ENCODE measurements at places on chromosomes 4 and X.

GRCh38 chrX:129034196-129034595 lies 489.1 kb downstream of the SMARCA1 start:
- no peak for DNase-seq

DNA sequence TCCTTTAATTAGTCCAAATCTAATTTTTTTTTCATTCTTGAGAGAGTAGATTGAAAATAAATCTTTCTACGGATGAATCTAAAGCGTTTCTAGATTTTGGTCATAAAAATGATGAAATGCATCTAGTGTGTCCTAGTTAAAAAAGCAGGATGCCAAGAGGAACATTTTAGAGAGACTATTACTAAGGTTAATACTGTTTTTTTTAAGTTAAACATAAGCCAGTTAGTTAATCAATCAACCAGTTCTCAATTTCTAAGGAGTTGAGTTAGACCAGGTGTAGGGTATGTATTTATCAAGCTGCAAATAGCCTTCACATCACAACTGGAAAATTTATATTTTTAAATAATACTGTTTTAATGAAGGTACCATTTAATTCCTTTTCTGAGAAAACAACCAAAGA lies 679.5 kb upstream of the IGFBP7 start:
- no peak for DNase-seq

- DNase-seq = no peak
Observed at GRCh38 chrX:101430457-101431078, 22.5 kb downstream of the HNRNPH2 start.

GRCh38 chr4:128385683-128386304 lies 98.2 kb upstream of the PGRMC2 start:
- peak; percentile 76 for DNase-seq

DNA sequence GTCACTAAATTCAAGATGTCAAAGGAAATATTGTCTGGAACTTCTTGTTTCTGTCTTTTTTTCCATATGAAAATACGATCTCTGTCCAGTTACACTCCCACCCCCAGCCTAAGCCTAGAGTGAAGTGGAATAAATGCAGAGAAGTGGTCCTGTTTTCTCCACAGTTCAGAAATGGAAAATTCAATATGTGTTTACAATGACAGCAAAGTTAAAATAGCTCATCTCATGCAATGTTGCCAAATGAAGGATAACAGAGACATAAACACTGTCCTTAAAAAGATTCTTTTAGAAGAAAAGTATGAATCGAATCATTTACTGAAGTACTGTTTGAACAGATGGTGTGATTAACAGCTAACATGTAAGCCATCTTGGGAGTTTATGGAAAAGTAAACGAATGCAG lies 160.8 kb upstream of the STK26 start:
- DNase-seq = no peak

- DNase-seq = no peak
Observed at GRCh38 chr4:167119392-167119791, 114.9 kb downstream of the SPOCK3 start.

DNA sequence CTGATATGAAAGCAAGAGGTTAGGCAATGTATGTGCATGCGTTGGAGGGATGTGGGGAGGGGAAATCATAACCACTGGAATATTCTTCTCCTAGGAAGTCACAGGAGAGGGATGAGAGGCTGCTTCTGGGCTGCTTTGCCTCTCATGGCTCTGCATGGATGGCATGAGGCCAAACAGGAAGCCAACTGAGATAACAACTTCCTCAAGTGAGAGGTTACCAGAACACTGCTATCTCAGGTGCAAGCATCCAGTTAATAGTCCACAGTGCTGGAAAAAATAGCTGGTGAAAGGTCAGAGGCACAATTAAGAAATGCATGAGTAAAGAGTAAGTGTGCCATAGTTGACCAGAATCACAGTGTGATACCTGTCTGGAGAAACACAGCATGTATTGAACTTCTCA lies 113.3 kb downstream of the ELOVL6 start:
- DNase-seq = no peak

DNA sequence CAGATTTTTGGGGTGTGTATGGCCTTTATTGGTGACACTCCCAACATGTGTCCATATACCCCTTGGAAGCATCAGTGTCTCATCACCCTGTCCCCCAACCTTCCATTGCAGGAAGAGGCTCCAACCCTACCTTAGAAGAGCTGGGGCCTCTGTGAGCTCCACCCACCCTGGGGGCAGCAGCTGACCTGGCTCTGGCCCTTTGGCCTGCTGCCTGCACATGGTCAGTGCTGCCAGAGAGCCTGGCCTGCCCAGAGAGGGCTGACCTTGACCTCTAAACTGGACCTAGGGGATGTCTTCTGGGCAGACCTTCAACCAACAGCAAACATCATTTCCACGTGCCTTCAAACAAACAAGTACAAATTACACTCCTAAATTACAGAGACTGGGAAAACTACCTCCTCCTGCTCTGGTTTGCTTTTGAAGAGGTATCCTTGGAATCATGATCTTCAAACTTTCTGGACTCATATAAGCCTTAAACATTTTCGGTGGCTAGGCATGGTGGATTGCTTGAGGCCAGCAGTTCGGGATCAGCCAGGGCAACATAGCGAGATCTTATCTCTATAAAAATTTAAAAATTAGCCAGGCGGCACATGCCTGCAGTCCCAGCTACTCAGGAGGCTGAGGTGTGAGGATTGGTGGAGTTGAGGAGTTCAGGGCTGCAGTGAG lies 27.3 kb upstream of the KIAA0232 start:
- no peak for DNase-seq

DNA sequence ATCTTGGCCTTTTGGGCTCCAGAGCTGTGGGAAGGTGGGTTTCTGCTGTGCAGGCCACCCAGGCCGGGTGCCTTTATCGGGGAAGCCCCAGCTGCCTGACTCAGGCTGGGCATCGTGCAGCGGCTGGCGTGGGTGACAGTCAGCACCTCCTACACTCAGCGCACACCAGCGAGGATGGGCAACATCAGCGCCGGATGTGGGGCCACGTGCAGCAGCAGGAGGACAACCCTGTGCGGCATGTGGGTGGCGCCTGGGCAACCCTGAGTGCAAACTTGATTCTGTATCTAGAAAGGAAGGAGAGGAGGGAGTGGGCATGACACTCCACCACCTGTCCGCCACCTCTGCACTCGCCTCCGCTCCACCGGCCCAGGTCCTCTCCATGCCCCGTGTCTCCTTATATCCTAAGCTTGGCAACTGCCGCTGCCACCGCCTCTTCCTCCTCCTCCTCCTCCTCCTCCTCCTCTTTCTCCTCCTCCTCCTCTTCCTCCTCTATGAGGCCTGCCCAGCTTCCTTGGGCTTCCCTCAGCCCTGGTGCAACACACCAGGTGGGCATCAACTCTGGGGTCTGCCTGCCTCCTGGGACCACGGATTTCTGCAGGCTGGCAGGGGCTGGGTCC lies 107.4 kb upstream of the AFAP1 start:
- DNase-seq = no peak

DNA sequence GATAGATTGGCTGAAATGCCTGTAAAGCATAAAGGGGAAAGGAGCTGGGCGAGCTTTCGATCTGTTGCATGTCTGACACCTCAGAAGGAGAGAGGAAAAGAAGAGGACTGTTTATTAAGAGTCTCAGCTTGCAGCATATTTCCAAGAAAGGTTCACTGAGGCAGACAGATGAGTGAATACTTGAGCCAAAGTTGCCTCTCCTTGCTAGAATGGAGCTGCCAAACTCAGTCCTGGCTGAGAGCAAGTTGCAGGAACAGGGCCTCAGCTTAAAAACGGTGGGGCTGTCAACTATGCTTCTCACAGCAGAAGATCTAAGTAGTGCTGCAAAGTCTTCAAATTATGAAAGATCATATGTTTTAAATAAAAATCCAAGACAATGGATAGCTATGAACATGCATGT lies 707.5 kb downstream of the PCDH7 start:
- DNase-seq = no peak

GRCh38 chr4:3689576-3690550 lies 76.3 kb upstream of the ADRA2C start:
- no peak for DNase-seq

- DNase-seq = no peak
Observed at GRCh38 chr4:16158504-16158852, 67.8 kb downstream of the TAPT1 start.

GRCh38 chrX:111568817-111569216 lies 57.4 kb downstream of the SERTM2 start:
- no peak for DNase-seq

DNA sequence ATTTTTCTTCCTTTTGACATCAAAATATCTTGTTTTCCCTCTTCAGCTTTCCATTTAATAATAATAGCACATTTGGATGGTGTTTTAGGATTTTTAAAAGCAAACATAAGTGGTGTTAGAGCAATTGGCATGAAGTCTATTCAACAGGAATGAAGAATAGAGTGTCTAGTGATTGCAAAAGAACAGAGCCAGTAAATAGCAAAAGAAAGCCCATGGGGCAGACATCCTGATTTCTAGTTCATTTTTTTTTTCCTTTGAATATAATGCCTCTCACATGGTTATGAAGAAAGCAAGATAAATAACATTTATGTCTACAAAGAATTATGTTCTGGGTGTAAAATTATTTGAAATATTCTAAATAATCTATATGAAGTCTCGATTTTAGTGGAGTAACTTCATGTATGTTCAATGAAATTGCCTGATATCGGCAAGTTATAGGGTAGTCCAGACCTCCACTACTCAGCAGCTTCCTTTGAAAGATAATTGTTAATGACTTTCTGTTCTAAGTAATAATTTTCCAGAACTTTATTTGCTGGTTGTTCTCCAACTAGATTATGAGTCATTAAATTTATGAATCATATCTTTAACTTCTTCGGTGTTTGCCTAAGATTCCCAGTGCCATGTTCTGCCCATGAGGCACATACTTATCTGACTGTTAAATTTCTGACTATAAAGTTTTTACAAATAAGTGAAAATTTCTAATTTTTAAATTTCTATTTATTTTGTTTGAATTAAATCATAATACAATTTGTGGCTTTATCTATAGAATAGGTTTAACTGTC lies 587.9 kb downstream of the TLL1 start:
- no peak for DNase-seq

- DNase-seq = peak; percentile 20
Observed at GRCh38 chrX:125295337-125295736, 24.3 kb upstream of the TEX13C start.

DNA sequence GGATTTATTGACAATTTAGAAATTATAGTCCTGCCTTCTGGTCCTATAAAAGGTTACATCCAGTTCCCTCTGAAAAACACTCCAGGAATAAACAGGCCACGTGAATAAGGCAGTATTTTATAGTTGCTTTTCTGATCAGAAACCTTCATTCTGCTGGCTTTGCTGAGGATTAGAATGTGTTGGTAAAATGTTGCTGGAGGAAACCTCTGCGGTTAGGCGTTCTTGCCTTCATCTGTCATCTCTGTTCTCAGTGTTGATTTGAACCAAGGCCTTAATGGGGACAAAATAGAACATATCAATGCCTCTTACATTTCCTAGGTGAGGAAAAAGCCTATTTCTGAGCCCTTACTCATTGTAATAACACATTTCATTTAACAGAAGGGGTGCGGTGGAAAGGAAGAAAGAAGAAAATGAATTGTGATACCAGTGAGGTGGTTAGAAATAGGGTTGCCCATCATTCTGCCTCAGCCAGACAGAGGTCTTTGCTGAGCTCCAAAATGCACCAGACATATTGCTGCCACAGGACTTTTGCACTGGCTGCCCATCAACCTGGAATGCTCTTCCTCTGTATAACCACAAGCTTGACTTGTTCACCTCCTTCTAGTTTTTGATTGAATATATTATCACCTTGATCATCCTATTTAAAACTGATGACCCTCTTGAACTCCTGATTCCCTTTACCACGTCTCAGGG lies 18.0 kb upstream of the SPARCL1 start:
- DNase-seq = no peak

DNA sequence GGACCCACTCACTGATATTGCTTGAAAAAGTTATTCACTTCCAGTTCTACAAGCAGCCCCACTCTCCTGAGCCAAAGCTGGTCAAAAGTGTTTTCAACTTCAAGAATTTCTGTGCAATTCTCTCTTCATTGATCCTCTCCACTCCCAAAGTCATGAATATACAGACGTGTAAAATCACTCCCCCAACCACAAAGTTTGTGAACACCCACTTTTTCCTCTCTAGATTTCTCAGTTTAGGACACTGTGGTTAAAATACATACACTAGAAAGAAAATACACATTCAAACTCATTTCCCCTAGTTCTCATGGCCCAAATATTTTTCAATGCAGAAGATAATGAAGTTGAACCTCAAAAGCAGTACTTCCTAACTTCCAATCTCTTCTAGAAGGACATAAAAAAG lies 116.3 kb downstream of the MSN start:
- no peak for DNase-seq

DNA sequence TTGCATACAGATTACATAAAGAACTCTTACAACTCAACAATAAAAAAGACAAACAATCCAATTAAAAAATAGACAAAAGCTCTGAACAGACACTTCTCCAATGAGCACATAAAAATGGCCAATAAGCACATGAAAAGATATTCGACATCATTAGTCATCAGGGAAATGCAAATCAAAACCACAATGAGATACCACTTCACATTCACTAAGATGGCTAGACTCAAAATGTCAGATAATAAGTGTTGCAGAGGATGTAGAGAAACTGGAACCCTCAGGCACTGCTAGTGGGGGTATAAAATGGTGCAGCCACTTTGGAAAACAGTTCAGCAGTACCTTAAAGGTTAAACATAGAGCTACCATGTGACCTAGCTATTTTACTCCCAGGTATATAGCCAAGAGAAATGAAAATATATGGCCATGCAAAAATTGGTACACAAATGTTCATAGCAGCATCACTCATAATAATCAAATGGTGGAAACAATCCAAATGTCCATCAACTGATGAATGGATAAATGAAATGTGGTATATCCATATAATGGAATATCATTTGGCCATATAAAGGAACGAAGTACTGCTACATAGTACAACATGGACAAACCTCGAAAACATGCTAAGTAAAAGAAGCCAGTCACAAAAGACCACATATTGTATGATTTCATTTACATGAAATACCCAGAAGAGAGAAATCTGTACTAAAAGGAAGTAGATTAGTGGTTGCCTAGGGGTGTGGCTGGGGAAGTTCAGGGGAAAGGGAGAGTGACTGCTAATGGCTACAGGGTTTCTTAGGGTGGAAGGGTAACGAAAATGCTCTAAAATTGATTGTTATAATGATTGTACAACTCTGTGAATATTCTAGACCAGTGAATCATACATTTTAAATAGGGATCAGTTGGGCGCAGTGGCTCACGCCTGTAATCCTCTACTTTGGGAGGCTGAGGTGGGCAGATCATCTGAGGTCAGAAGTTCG lies 29.4 kb downstream of the SASH3 start:
- no peak for DNase-seq

Data from skeletal muscle cell (primary cell).